ENCODE measurements at places on chromosomes 16 and 17. TPM values are rescaled to one million over a fixed set of nuclear protein-coding genes. Genes with fewer than 3 reads are reported as not detected.

DNA sequence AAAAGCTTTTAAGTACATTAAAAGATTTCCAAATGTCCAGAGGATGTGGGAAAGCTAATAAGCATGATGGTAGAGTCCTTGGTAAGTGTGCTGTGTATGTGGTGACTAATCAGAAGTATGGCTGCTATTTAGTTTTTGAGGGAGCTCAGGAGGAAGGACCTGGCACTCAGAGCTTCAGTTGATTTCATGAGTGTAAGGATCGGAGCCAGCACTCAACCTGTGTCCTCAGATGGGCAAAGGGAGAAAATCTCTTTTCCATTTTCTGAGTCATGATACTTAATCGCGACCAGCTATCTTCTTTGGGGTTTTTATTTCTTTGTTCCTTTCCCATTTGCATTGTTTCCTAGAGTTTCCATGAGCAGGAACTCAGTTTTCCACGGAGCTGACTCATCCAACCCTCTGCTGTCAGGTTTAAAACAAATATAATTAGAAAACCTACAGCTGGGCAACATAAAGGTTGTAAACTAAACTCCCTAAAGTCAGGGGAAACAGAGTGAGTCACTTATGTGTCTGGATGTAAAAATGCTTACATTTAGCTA is 125.4 kb downstream of the MAP2K6 start:
- no peaks in the 10 kb centered on the region for H3K27me3 ChIP-seq
- no peak for DNase-seq
- no peaks in the 10 kb centered on the region for H3K4me1 ChIP-seq
- H3K27ac ChIP-seq, result no peak overlapping the region
- no peak overlapping the region for H3K4me3 ChIP-seq

GRCh38 chr16:88913001-88913612 is 46.6 kb upstream of the PABPN1L start:
- H3K27me3 ChIP-seq, result no peaks in the 10 kb centered on the region
- H3K4me3 ChIP-seq, result no peak overlapping the region
- H3K4me1 ChIP-seq, result peaks cover 21% of the 10 kb centered on the region
- H3K36me3 ChIP-seq, result no peaks in the 10 kb centered on the region
- DNase-seq, result no peak
- H3K27ac ChIP-seq, result no peak overlapping the region

- no peaks in the 10 kb centered on the region for H3K36me3 ChIP-seq
- no peak for DNase-seq
- no peak overlapping the region for H3K4me3 ChIP-seq
- H3K27me3 ChIP-seq, result no peaks in the 10 kb centered on the region
- H3K4me1 ChIP-seq, result no peaks in the 10 kb centered on the region
Measured at GRCh38 chr16:88416686-88417085, 33.9 kb downstream of the ZNF469 start.

The CLDN7 gene
- 2.1 TPM for total RNA-seq

The DNAI2 gene
- total RNA-seq, result not detected

The NKD1 gene
- total RNA-seq, result 0.06 TPM

DNA sequence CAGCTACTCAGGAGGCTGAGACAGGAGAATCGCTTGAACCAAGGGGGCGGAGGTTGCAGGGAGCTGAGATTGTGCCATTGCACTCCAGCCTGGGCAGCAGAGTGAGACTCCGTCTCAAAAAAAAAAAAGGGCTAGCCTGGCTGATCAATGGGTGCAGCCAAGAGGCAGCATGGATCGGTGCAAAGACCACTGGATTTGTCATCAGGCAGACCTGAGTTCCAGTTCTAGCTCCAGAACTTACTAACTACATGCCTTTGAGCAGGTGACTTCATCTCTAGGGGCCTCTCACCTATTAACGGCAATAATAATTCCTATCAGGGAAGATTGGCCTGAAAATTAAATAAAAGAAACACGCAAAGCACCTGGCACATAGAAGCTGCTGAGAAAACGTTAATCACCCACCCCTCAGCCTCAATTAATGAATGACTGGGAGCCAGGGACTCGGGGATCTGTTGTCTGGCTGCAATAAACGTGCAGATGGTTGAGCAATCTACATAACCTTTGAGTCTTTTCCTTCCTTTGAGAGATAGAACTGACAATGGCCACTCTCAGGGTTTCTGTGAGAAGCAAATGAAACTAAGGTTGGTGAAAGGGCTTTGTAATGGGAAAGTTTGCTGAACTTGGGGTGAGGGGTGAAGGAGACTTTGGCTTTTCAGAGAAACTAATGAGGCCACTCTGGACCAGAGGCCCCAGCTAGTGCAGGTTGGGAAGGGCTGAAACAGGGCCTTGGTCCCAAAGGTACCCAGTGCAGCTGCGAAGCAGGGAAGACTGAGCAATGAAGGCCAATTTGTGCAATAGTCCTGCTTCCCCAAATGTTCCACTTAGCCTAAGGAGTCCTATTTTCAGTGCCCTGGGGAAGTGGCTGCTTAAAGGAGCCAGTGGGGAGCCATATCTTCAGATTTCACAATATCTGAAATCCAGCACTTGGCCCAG is 7.6 kb downstream of the SEZ6L2 start:
- no peaks in the 10 kb centered on the region for H3K36me3 ChIP-seq
- no peak overlapping the region for H3K27ac ChIP-seq
- no peak for DNase-seq
- H3K27me3 ChIP-seq, result peaks cover 3% of the 10 kb centered on the region
- no peaks in the 10 kb centered on the region for H3K4me1 ChIP-seq
- H3K4me3 ChIP-seq, result no peak overlapping the region

GRCh38 chr17:19357351-19357750 is 5.2 kb downstream of the B9D1 start:
- no peaks in the 10 kb centered on the region for H3K36me3 ChIP-seq
- peaks cover 8% of the 10 kb centered on the region for H3K4me1 ChIP-seq
- DNase-seq, result no peak
- H3K27ac ChIP-seq, result no peak overlapping the region
- H3K4me3 ChIP-seq, result no peak overlapping the region

The SLC5A11 gene
- not detected for total RNA-seq

DNA sequence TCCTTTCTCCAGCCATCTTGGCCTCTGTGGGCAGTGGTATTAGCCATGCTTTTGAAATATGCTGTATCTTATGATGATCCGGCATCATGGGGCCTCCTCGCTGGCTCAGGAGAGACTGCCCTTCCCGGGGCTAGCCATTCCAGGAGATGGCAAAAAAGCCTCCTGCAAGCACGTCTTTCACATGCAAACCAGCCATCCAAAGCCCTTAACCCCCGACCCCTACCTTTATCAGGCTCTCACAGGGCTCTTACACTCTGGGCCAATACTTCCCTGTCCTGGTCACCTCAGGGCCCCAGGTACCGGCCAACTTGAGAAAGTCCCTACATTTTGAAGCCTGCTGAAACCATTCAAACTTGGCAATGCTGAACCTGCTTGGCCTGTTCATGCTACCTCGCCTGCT is 36.4 kb downstream of the MYH13 start:
- H3K27me3 ChIP-seq, result no peaks in the 10 kb centered on the region
- H3K36me3 ChIP-seq, result no peaks in the 10 kb centered on the region
- no peak for DNase-seq

DNA sequence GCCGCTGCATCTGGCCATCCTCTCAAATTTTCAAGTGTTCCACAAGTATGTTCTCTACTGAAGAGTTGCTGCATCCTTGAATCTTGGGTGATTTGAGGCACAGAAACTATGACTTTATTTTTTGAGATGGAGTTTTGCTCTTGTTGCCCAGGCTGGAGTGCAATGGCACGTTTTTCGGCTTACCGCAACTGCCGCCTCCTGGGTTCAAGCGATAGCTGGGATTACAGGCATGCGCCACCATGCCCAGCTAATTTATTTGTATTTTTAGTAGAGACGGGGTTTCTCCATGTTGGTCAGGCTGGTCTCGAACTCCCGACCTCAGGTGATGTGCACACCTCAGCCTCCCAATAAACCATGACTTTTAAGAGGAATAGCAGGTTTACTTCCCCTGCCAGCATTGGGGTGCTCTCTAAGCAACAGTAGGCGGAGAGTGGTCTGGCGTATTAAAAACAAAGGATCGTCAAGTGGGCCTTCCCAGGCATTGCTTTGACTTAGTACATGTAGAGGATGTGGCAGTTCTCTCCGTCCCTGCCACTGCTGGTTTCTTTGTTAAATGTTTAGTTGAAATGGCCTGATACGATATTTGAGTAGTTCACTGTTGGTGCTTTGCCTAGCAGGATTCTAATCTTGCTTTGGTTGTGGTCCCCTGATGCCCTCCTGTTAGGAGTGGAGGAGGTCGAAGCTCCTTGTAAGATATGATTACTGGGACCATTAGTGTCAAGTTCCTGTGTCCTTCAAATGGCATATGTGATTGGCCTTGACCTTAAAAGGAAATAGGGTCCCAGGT is 9.5 kb downstream of the PYCARD start:
- H3K36me3 ChIP-seq, result peaks cover 99% of the 10 kb centered on the region
- DNase-seq, result no peak
- H3K4me1 ChIP-seq, result no peaks in the 10 kb centered on the region
- no peak overlapping the region for H3K4me3 ChIP-seq
- H3K27me3 ChIP-seq, result no peaks in the 10 kb centered on the region

- peaks cover 37% of the 10 kb centered on the region for H3K36me3 ChIP-seq
- no peaks in the 10 kb centered on the region for H3K27me3 ChIP-seq
- H3K4me3 ChIP-seq, result peak overlapping the region; percentile 66
Measured at GRCh38 chr17:48892940-48893645, 506 bp downstream of the ATP5MC1 start.

DNA sequence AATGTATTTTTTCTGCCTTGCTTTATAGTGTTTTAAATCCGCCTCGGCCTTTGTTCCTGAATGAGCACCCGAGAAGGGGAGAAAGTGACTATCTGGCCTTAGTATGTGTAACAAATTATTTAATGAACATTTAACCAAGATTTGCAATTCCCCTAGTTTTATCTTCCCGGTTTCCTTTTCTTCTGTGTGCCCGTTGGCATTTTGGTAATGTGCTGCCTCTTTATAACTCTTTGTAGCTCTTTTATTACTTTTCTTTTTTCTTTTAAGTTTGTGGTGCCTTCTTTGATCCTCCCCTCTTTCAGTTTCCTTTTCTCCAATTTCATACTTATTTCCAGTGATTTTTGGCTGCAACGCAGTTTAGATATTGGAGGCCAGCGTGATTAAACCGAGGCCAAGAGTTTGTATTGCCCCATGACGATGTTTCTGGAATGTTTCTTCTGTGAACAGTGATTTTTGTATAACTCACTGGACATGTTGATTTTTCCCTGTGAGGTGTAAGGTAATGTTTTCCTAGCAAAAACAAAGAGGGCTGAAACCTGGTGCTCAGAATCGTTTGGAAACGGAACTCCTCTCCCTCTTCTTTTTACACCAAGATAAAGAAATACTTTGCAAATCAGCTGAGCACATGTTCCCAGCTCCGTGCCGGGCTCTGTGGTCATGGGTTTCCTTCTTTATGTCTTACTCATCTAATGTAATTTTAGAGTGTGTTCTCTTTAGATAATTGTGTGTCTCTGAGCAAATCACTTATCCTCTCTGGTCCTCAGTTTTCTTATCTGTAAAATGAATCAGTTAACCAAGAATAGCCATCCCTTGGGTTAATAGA is 344.3 kb downstream of the WWOX start:
- no peaks in the 10 kb centered on the region for H3K27me3 ChIP-seq
- H3K27ac ChIP-seq, result peak overlapping the region; percentile 29
- no peak overlapping the region for H3K4me3 ChIP-seq
- H3K4me1 ChIP-seq, result no peaks in the 10 kb centered on the region

GRCh38 chr17:55263569-55264277 is 1.0 kb upstream of the HLF start:
- no peak for DNase-seq
- peaks cover 37% of the 10 kb centered on the region for H3K4me1 ChIP-seq
- no peak overlapping the region for H3K27ac ChIP-seq
- H3K27me3 ChIP-seq, result no peaks in the 10 kb centered on the region

DNA sequence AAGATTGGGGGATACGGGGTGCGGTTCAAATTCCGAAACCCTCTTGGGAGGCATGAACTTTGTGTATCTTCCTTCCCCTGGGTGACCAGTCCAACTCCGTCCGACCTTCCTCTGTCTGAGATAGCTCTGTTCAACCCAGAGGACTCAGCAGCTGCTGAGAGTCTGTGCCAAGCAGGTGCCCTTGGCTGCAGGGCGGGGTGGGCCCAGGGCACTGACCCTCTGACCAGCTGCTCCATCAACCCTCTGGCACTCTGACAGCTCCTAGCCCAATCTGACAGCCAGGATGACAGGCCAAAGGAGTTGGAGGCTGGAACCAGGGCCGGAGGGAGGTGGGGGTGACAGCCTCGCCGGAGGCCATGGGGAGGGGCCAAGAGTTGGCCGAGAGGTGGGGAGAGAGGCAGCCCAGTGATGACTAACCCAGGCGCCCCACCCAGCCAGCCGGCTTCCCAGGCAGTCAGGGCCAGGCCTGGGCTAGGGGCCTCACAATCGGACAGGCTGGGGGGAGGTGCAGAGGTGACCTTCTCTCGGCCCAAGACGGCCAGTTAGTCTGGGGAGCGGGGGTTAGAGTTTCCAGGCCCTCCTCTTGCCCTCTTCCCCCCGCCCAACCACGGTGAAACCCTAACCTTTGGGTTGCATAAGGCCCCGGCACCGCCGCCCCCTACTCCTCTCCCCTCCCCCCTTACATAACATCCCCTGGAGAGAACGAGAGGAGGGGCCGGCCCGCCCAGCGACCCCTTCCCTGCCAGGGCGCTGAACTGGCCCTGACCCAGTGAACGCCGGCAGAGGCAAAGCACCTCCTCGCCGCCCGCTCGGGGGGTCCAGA is 5.0 kb upstream of the TLCD2 start:
- peak; percentile 94 for DNase-seq
- H3K4me3 ChIP-seq, result peak overlapping the region; percentile 91
- peak overlapping the region; percentile 100 for H3K27ac ChIP-seq
- H3K27me3 ChIP-seq, result no peaks in the 10 kb centered on the region

The IRX3 gene
- 43.7 TPM for total RNA-seq

The CMTR2 gene
- 8.9 TPM for total RNA-seq

GRCh38 chr16:69799611-69800031 is 37.5 kb downstream of the WWP2 start:
- H3K4me3 ChIP-seq, result no peak overlapping the region
- H3K36me3 ChIP-seq, result no peaks in the 10 kb centered on the region
- no peak overlapping the region for H3K27ac ChIP-seq

GRCh38 chr16:62240722-62241121 is 204.5 kb upstream of the CDH8 start:
- H3K4me3 ChIP-seq, result no peak overlapping the region
- no peak for DNase-seq
- no peak overlapping the region for H3K27ac ChIP-seq
- no peaks in the 10 kb centered on the region for H3K4me1 ChIP-seq
